ENCODE measurements at places on chromosomes 7 and 10. TPM values are rescaled to one million over a fixed set of nuclear protein-coding genes. Genes with fewer than 3 reads are reported as not detected.
A peak's percentile ranks its signal among the peaks of the same experiment; 100 is the strongest.

The GALNT17 gene
- total RNA-seq, result not detected

The MKI67 gene
- total RNA-seq, result 21.2 TPM

The TMEM229A gene
- total RNA-seq, result not detected

The ASZ1 gene
- total RNA-seq, result under 0.01 TPM

The SEMA3E gene
- 0.43 TPM for total RNA-seq

The GTF2I gene
- total RNA-seq, result 166 TPM

The APBB1IP gene
- 4.3 TPM for total RNA-seq

The PRSS37 gene
- not detected for total RNA-seq

The ARMC3 gene
- total RNA-seq, result not detected

The GPR15LG gene
- total RNA-seq, result not detected

GRCh38 chr7:2843191-2843685, 870 bp downstream of the GNA12 start:
- DNase-seq, result peak; percentile 52

- DNase-seq, result no peak
Measured at GRCh38 chr7:22066522-22066921, 120.8 kb upstream of the CDCA7L start.

- DNase-seq, result no peak
Measured at GRCh38 chr10:127968659-127969058, 61.8 kb downstream of the PTPRE start.

GRCh38 chr10:92350411-92350810, 59.4 kb downstream of the MARCHF5 start:
- DNase-seq, result no peak

- DNase-seq, result peak; percentile 51
Measured at GRCh38 chr10:3902054-3902808, 117.2 kb upstream of the KLF6 start.

DNA sequence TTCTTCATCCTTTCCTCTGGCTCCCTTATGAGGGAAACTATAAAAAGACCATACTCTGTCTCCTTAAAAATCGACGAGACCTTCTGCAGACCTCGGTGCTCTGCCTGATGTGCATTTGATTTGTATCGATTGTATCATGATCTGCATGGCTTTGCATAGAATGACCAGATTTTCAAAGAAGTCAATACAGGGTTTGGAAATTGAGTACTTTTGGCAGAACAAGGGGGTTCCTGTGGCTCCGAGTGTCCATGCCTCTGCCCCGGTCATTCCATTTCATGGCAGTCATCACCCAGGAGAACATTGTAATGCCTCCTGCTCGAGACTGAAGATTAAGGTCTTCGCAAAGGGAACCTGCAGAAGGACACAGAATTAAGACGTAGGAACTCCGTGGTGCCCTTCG, 685 bp downstream of the CASP2 start:
- peak; percentile 26 for DNase-seq

DNA sequence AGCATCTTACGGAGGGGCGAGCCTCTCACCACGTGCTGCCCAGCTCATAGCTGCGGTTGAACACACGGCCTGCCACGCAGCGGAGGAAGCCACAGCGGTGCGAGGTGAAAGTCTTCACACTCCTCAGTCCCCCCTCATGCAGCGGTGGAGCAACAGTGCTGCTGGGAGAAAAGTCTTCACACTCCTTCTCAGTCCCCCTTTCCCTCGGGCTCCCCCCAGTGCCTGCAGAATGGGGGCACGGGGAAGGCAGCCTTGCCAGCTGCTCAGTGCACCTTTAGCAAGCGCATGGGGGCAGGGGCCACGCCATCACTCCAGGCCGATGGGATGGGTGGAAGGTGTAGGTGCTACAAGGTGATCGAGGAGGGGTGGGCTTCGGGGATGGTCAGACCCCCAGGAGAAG, 206.3 kb upstream of the TCERG1L start:
- no peak for DNase-seq

DNA sequence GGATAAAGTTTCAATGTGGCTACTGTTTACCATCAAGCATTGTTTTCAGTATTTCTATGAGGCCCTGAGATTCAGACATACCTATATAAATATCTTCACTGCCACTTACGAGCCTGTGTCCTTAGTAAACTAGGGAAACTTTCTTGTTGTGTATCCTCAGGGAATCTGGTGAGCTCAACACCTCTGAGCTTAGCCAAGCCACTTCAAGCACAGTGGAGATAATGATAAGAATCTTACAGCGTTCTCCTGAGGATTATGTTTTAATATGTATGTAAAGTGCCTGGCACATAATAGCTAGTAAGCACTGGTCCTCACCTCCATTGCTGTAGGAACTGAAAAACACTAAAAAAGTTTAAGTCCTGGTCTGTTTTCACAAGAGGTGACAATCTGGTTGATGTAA, 268.3 kb downstream of the SKIDA1 start:
- DNase-seq, result no peak

DNA sequence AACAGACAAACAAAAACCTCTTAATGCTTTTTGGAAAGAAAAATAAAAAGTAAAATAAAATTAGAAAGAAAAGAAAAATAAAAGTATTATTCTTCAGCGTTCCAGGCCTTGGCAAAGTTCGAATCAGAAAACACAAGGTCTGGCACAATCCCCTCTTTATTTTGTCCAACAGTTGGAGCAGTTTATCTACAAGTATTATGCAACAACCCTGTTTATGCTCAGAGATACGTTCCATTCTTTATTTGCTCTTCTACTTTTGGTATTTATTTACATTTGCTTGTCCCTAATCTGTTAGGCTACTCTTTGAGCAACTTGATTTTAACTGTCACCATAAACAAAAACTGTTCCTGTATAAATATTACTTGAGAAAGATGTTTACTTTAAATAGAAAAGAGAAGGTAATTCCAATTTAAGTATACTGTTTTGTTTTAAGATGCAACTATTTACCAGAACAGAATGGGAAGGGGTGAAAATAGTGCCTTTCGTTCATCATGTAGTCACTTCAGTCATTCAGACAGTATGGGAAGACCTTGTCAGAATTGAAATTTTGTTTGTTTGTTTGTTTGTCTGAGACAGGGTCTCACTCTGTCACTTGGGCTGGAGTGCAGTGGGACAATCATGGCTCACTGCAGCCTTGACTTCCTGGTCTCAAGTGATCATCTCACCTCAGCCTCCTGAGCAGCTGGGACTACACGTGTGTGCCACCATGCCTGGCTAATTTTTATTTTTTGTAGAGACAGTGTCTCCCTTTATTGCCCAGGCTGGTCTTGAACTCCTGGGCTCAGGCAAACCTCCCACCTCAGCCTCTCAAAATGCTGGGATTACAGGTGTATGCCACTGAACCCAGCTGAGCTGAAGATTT, 5.7 kb downstream of the PDK4 start:
- DNase-seq, result peak; percentile 58

DNA sequence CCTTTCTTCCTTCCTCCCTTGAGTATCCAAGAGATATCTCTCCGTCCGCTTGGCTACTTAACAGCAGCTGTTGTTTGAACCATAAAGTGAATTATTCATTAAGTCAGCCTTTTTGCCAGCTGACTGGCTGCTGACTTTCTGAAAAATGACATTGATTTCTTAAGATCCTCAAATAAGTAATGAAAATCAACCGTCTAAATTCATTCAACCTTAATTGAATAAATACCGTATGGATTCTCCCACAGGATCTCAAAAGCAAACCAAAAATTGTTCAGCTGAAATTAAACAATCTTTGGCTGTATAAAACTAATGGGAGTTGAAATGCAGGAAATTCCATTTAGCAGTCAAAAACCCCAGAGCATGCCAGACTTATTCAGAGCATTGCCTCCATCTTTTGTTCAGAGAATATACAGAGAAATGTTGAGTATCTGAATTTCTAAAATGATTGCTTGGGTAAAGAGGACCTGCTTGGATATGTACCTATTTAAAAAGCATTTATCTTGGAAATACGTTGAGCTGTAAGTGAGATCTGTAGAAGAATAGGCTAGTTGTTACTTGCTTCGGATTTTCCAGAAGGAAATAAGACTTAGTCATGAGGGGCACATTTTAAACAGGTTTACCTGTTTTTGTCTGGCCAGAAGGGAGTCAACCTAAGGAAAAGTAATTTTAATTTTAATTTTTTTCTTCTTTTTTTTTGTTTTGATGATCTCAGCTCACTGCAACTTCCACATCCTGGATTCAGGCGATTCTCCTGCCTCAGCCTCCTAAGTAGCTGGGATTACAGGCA, 136.2 kb downstream of the PLXDC2 start:
- no peak for DNase-seq

- peak; percentile 70 for DNase-seq
Measured at GRCh38 chr10:31490858-31491504, 172.0 kb downstream of the ZEB1 start.

GRCh38 chr7:41554481-41554880, 148.4 kb downstream of the INHBA start:
- no peak for DNase-seq

GRCh38 chr10:32153931-32154330, 97.7 kb upstream of the KIF5B start:
- no peak for DNase-seq

- DNase-seq, result peak; percentile 90
Measured at GRCh38 chr10:96017191-96017687, 26.1 kb upstream of the CCNJ start.

DNA sequence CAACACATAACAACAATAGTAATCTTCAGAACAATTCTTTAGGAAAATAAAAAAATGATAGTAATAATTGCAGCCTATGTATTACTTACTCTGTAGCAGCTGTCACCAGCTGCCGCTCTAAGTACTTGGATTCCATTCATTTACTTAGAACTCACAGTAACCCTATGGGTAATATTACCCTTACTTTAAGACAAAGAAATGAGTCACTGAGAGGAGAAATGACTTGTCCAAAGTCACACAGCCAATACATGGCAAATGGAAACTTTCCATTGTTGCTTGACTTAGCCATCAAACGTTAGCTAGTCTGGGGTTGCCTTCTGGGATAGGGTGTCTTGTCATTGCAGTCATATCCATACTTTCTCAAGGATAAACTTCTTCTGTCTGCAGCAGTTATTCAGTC, 3.6 kb downstream of the CCNY start:
- no peak for DNase-seq

GRCh38 chr10:125001313-125002046, 59.6 kb downstream of the ZRANB1 start:
- DNase-seq, result no peak

- DNase-seq, result no peak
Measured at GRCh38 chr7:129367349-129367699, 66.9 kb upstream of the STRIP2 start.

DNA sequence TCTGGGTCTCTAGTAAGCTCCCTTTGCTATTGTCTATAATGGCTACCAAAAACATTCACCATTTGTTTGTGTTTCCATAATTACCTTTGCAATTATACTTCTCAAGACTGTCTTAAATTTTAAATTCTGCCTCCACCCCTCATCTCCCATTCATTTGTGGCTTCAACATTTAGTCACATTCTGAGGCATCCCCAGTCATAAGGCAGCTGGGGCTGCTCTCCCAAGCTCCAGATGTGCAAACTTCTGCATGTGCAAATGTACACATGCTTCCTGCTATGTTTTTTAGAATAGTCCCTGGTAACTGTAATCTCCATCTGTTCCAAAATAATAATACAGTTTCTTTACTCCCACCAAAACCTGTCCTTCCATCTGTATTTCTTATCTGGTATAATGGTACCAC, 97.3 kb downstream of the CDK6 start:
- DNase-seq, result no peak

- no peak for DNase-seq
Measured at GRCh38 chr10:46305079-46305818, 18.5 kb downstream of the ANTXRL start.

- DNase-seq, result no peak
Measured at GRCh38 chr7:155750255-155751125, 61.8 kb downstream of the SHH start.

DNA sequence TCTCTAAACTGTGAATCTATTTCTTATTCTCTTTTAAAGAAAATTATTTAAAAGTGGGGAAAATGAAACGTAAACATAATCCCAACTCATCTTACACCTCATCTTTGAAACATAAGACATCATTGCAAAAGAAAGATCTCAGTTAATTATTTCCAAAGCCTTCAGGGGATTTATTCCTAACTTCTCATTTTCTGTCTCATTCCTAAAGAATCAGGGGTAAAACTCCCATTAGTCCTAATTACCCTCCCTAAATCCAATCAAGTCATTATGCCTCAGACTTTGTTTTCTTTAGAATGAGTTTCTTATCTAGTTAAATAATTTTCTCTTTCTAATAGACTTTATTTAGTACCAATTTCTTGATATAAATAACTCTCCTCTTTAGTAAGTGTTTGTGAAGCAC, 39.7 kb upstream of the JCAD start:
- no peak for DNase-seq

DNA sequence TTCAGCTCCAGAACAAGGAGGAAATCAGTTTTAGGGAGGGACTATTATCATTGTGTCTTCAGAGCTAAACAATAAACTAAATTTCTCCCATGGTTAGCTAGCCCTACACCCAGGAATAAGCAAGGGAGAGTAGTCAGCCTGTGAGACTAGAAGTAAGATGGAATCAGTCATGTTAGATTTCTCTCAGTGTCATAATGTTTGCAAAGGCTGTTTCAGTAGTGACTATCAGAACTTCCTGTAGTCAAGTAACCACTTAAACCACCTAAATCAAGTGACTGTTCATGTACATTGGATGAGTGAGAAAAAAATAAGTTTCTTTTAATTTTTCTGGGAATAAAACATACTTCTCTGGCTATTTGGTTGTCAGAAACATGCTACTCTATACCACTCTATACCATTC, 121.6 kb downstream of the KCND2 start:
- DNase-seq, result no peak

GRCh38 chr10:75395066-75395931, 6.3 kb downstream of the ZNF503 start:
- no peak for DNase-seq

DNA sequence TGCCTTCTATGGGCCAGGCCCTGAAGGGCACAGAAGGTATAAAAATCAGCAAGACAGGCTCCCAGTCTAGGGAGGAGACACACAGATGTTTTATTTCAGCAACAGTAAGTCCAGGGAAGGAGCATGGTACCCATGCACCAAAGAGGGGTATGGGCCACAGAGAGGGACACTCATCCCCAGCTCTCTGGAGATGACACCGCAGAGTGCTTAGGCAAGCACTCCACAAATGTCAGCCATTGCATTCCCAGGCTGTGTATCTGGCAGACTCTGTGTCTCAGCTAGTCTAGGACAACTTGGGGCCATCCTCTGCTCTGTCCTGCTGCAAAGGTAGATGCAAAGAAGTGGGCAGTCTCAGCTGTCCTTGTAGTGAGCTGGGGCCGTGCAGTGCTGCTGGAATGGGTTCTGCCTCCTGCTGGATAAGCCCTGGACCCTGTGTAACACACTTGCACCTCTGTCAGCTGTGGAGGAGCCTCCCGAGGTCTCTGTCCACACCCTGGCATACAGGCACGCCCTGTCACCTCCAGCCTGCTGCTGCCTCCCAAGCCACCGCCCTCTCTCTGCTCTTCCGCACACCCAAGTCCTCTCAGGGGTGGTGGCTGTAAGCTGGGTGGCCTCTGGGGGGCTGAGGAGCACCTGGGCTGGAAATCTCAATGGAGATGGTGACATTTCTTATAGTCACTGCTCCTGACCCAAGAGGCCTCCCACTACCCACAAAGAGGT, 57.6 kb downstream of the VOPP1 start:
- DNase-seq, result no peak

- DNase-seq, result no peak
Measured at GRCh38 chr7:71457021-71457420, 325.1 kb downstream of the GALNT17 start.

GRCh38 chr10:5601826-5602495, 64.4 kb downstream of the ASB13 start:
- no peak for DNase-seq
